ENCODE measurements at places on chromosomes 13 and 19. TPM values are rescaled to one million over a fixed set of nuclear protein-coding genes. Genes with fewer than 3 reads are reported as not detected.

- DNase-seq, result no peak
Observed at GRCh38 chr13:42970824-42971690, 21.0 kb downstream of the EPSTI1 start.

GRCh38 chr19:57830071-57830602 lies at the start of gene ZNF587B:
Gene ZNF587B, plus strand, starts transcription at chr19:57830299. Its CDS starts 230 bp downstream, at chr19:57830529.
- DNase-seq, result peak; percentile 21

DNA sequence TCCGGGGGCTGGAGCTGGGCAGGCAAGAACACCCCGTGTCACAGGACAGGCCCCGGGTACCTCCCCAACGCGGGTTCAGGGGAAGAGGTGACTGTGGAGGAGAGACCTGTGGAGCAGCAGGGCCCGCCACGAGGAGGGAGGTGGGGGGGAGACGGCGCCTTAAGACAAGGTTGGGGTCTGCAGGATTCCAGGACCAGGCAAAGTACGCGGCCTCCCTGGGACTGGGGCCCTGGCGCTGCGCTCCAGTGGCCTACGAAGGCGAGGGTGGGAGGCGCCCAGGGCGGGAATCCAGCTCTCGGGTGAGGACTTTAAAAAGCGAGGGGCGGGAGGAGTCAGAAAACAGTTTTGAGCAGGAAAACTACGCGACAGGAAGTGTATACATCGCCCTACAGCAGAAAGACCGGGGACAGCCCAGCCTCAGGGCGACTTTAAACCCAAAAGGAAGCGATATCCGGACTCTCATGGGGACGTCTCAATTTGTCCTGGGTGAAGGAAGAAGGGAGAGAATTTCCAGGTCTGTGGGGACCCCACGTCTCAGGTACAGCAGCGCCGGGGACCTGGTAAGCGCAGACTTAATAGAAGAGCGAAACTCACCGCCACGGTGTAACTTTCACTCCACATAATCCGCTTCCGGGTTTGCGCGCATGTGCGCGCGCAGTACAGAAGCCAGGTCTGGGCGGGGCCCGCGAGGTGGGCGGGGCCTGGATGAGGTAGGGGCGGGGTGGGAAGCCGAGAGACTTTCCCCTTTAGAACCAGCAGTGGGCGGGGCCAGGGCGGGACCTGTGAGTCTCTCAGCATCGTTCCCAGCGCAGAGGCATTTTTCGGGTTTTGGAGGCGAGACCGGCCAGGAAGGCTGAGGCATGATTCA lies at the start of gene ZNF83:
ZNF83 (minus strand) TSS at position 638 of the 868 bp plus-strand sequence.
- peak; percentile 94 for DNase-seq

The MYH14 gene
- not detected for polyA plus RNA-seq

DNA sequence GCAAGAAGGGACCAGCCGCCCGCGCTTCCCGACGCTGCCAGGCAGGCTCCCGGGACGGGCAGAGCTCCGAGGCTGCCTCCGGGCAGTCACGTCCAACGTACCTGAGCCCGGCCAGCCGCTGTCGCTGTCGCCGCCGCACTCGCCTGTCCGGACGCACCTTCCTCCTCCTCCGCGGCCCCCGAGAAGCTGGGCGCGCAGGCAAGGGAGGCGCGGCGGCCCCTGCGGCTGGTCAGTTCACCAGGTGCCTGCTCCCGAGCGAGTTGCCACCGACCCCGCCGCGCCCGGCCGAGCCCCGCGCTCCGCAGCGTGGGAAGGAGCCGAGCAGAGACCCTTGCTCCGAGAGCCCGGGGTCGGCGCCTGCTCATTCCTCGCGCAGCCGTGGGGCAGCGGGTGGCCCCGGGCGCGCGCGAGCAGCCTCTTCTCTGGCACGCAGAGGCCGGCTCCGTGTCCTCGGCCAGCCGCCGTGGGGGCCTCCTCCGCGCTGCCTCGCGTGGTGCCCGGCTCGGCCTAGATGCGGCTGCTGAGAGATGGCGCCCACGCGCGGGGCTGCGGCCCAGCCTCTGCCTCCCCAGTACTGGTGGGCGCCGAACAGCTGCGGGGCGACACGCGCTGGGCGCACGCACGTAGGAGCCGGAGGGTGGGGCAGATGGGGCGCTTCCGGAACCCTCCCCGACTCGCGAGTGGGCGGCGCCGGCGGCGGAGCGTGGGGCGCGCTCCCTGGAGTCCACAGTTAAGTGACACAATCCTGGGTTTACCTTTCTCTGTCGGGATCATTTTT lies 419.4 kb downstream of the UQCRFS1 start:
- no peak for DNase-seq

The RYR1 gene
- polyA plus RNA-seq, result not detected

The SLC25A41 gene
- not detected for polyA plus RNA-seq

GRCh38 chr19:15129856-15130585 lies 22.8 kb downstream of the SYDE1 start:
- peak; percentile 39 for DNase-seq

- no peak for DNase-seq
Observed at GRCh38 chr19:57667228-57667627, 1.5 kb upstream of the ZSCAN4 start.

GRCh38 chr19:42497492-42498168 lies 30.7 kb downstream of the CEACAM1 start:
- DNase-seq, result no peak

DNA sequence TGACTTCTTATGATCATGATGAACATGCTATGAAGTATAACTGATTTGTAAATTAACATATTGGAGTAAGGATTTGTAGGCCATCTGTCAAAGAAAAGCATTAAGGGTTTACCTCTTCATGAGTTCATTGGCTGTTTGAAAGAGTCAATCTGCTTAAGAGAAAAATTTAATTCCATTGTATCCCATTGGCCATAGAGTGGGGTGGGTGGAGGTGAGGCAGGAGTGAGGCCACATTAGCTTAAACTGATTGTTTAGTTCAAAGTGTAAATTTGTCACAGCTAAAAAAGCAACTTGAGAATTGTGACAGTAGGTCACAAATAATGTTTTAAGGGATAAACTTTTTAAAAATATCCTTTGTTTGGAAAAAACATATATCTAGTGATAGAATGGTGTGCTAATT lies 11.4 kb downstream of the GPR180 start:
- no peak for DNase-seq

- DNase-seq, result no peak
Observed at GRCh38 chr13:57823704-57824103, 192.2 kb downstream of the PCDH17 start.

DNA sequence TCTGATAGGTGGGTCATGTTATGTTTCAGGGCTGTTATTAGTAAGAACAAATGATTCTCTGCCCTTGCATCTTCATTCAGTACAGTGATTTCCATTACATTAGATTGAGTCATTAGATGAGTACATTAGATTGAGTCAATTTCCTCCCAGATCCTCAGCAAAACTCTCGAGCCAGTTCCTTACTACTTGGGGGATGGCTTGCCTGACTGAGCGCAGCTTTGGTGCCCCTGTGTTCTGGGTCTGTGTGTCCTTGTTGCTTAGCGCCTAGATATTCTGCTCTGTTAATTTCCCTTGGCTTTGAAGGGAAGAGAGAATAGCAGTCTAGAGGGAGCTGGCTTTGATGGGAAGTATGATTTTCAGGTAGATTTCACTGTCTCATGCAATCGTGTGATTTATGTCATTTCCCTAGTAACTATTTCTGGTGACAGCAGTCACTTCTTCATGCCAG lies 19.1 kb upstream of the SCEL start:
- DNase-seq, result no peak

GRCh38 chr13:48629277-48629676 lies 24.5 kb upstream of the CYSLTR2 start:
- DNase-seq, result no peak

- DNase-seq, result no peak
Observed at GRCh38 chr19:16777811-16778210, 51.4 kb upstream of the SIN3B start.

DNA sequence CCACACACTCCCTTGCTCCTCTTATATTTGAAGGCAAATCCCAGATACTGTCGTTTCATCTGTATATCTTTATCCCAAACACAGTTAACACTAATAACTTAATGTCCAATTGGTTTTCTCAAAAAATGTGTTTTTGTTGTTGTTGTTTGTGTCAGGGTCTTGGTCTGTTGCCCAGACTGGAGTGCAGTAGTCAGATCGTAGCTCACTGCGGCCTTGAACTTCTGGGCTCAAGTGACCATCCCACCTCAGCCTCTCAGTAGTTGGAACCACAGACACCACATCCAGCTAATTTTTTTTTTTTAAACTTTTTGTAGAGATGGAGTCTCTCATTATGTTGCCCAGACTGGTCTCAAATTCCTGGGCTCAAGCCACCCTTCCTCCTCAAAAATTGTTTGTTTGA lies 137.7 kb downstream of the PDS5B start:
- no peak for DNase-seq

DNA sequence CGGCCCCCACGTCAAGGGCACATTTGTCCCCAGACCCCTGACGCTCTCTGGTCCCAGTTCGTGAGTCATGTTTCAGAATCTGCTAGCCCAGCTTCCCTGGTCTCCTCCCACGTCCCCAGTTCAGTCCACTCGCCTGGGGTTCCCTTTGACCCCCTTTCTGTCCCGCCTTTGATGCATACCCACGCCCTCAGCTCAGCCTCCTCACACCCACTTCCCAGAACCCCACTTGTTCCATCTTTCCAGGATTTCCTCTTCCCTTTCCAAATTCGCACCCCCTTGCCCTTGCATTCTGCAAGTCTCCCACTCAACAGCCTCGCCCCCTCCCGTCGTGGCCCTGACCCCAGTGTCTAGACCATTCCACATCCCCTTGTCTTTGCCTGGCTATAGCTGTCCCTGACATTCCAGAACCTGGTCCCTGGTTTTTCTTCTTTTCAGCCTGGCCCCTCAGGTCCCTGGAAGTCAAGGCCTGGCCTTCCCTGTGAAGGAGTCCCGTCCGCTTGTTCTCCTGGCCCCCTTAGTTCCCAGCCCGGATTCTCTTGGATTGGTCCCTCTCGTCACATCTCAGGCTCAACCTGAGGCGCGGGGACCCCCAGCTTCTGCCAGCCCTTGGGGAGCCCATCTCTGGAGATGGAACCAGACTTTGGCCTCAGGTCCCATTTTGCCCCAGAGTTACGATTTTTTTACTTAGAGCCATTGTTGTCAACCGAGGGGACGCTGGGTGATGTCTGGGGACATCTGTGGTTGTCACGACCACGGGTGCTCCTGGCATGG lies 1.3 kb downstream of the NCLN start:
- no peak for DNase-seq

- DNase-seq, result no peak
Observed at GRCh38 chr13:47250146-47250545, 353.3 kb upstream of the HTR2A start.

GRCh38 chr19:11017275-11018035 lies 56.6 kb downstream of the SMARCA4 start:
- no peak for DNase-seq

GRCh38 chr19:51019544-51019925 lies at the start of gene KLK10:
Gene KLK10, minus strand, starts transcription at chr19:51019709. Its CDS starts 579 bp downstream, at chr19:51019130.
- no peak for DNase-seq

The FFAR1 gene
- not detected for polyA plus RNA-seq

The OR7C1 gene
- not detected for polyA plus RNA-seq

DNA sequence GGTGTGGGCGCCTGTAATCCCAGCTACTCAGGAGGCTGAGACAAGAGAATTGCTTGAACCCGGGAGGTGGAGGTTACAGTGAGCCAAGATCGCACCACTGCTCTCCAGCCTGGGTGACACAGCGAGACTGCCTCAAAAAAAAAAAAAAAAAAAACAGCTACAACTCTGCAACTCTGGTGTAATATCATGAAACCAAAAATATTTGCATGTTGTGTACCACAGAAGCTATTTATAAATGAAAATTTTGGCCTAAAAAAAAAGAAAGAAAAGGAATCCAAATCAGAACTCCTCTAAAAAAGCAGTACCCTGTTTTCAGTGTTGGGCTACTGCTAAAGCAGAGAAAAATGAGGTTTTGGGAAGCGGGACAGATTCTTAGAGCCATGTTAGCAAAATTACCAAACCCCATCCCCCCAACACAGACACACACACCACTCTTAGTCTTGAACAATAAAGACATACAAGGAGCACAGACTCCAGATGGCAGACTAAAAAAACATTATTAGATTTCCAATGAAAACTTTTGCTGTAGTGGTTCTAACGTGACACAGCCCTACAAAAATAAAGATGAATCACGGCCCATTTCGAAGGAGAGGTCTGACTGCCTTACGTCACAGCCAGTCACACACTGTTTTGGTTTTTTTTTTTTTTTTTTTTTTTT lies 51.5 kb downstream of the INSR start:
- no peak for DNase-seq

GRCh38 chr19:12270854-12271253 lies 23.8 kb downstream of the ZNF44 start:
- DNase-seq, result no peak

- DNase-seq, result no peak
Observed at GRCh38 chr13:100675661-100676129, 1.1 kb upstream of the TMTC4 start.

- DNase-seq, result no peak
Observed at GRCh38 chr13:20994441-20994821, 67.0 kb downstream of the LATS2 start.

DNA sequence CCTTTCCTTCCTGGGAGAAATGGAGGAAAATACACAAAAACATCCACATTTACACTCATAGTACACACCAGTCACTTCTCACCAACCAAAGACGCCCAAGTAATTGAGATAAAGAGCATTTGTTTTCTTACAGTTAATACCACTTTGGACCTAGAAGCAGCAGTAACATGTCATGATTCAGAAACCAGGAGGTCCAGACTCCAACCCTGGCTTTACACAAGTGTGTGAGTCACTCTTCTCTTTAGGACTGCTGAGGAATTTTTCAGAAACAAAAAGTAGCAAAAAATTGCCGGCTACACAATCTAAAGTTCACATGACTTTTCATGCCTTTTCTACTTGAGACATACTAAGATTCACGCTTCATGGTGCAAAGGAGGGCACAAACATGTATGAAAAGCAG lies 42.1 kb downstream of the TUBGCP3 start:
- DNase-seq, result no peak

The TMEM272 gene
- 0.75 TPM for polyA plus RNA-seq

DNA sequence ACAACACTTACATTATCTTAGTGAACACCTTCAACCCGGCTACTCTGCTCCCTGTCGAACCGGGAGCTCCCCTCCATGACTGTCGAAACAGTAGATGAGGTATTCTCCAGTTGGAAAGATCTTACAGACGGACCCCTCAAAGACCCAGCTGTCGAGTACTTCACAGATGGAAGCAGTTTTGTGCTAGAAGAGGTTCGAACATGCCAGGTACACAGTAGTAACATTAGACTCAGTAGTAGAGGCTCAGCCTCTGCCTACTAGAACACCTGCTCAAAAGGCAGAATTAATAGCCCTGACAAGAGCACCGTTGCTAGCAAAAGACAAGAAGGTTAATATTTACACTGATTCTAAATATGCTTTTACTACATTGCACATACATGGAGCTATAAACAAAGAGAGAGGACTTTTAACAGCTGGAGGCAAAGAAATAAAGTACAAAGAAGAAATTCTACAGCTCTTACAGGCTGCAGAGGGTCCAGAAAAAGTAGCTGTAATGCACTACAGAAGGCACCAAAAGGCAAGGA lies 13.6 kb upstream of the SLC15A1 start:
- DNase-seq, result no peak

The FBXO46 gene
- 11.1 TPM for polyA plus RNA-seq

DNA sequence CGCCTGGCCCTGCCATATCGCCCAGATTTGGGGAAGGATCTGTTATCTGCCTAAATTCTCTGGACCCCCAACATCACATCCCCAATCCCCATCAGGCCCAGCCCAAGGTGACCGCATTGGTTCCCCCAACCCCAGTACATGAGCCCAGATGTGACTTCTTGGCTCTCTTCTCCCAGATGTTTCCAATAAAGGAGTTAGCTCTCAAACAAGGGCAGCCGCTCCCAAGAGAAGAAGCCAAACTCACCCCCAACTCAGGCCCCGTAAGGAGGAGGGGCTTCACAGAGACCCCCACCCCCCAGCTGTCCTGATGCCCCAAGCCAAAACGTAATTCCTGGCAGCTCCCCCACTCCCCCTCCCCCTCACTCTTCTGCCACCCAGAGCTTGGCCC lies 6.9 kb downstream of the FBN3 start:
- no peak for DNase-seq

All from naive thymus-derived CD4-positive, alpha-beta T cell (primary cell).